ENCODE measurements at places on chromosomes 16 and 17.
A peak's percentile ranks its signal among the peaks of the same experiment; 100 is the strongest.

GRCh38 chr16:12565423-12565822 is 238.3 kb downstream of the CPPED1 start:
- no peak for DNase-seq

DNA sequence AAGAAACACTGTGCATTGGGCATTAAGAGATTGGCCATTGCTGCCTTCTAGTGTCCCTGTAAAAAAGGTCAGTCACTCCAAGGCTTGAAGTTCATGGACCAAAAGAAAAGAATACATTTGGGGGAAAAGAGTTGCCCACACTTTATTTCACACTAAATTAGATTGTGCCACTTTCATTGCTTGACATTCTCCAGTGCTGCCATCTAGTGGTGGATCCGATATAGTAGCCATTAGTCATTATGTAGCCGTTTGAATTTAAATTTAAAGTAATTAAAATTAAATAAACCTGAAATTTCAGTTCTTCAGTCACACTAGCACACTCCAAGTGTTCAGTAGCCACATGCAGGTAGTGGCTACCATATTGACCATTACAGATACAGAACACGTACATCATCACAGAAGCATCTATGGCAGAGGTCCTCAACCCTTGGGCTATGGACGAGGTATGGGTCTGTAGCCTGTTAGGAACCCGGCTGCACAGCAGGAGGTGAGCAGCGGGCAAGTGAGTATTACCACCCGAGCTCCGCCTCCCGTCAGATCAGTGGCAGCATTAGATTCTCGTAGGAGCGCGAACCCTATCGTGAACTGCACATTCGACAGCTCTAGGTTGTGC is 21.9 kb upstream of the CDH5 start:
- peak; percentile 19 for DNase-seq

- no peak for DNase-seq
Observed at GRCh38 chr16:60945225-60945624, 1091.0 kb downstream of the CDH8 start.

- no peak for DNase-seq
Observed at GRCh38 chr17:33225509-33225908, 67.6 kb downstream of the ASIC2 start.

- peak; percentile 56 for DNase-seq
Observed at GRCh38 chr16:69112285-69113129, 7.1 kb downstream of the HAS3 start.

DNA sequence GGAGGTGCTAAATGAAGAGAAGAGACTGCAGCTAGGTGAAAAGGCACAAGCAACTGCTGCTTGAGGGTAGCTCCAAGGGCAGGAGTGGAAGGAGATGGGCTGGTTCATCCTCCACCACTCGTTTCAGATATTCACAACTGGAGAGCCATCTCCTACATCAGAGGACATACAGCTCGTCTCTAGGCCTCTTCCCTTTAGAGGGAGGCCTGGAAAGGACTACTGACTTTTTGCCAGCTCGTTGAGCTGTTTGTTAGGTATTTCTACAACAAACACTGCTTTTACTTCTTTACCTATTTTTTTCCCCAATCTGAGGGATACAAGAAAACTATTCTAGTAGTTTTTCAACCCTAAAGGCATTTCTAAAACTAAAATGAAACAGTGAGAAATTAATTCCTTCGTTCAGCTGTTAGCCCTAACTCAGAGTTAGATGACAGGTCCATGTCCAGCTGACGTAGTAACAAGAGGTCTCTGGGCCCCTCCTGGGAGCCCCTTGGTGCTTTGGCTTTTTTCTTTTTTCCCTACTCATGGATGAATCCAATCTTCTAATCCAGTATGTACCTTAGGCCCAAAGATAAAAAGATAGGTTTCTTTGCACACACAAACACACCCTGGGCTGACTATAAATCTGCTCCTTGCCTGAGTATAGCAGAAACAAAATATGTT is 47.8 kb upstream of the TBX2 start:
- no peak for DNase-seq

GRCh38 chr16:68599586-68599985 is 45.5 kb upstream of the CDH3 start:
- DNase-seq = no peak

GRCh38 chr17:60529806-60530205 is 3.8 kb upstream of the APPBP2 start:
- DNase-seq = no peak

- DNase-seq = no peak
Observed at GRCh38 chr16:82685526-82685925, 58.8 kb downstream of the CDH13 start.

- DNase-seq = no peak
Observed at GRCh38 chr16:3829631-3830536, 50.6 kb downstream of the CREBBP start.

- no peak for DNase-seq
Observed at GRCh38 chr16:88511906-88512305, 58.3 kb upstream of the ZC3H18 start.

- DNase-seq = no peak
Observed at GRCh38 chr17:602436-602835, 112.2 kb downstream of the VPS53 start.

- DNase-seq = no peak
Observed at GRCh38 chr17:4600563-4600962, 16.2 kb downstream of the SMTNL2 start.

DNA sequence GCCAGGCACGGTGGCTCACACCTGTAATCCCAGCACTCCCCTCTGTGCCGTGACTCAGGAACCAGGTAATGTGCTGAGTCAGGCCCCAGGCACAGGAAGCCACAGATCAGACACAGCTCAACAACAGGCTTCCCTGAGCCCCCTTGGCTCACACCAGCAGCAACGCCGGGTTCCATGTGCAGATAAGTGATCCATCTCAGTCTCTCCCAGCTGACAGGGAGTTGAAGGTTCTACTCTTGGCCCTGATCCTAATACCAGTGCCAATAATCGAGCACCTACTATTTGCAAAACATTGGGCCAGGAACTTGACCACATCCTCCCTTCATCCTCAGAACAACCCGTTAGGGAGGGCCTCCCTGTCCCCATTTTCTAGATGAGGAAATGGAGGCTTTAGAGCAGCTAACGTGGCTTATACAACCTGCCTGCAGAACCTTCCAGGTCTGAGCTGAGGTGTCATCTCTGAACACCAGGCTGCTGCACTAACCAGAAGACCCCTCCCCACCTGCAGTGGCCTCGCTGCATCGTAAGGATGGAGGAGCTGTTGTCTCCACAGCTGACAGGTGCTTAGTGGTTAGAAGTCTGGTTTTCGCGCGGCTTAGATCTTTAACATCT is 64.8 kb upstream of the AMZ2 start:
- no peak for DNase-seq

DNA sequence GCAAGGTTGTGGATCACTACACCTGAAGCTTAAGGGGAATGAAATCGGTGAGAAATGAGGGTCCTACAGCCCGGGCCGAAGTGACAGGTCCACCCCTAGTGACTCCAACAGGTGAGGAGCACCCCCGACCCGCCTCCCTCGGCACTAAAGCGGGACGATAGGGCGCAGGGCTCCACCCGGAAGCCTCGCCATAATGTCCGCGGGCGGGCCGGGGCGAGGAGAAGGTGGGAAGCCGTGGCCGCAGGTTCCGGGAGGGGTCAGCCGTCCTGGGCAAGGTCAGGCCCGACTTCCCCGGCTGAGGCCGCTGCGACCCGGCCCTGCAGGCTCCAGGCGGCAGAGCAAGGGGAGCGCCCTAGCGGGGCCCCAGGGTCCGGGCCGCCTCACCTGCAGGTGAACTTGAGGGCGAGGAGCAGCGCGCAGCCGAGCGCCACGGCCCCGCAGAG is 543 bp downstream of the TXNDC11 start:
- no peak for DNase-seq

GRCh38 chr16:5005916-5006315 is 27.8 kb downstream of the NAGPA start:
- no peak for DNase-seq

DNA sequence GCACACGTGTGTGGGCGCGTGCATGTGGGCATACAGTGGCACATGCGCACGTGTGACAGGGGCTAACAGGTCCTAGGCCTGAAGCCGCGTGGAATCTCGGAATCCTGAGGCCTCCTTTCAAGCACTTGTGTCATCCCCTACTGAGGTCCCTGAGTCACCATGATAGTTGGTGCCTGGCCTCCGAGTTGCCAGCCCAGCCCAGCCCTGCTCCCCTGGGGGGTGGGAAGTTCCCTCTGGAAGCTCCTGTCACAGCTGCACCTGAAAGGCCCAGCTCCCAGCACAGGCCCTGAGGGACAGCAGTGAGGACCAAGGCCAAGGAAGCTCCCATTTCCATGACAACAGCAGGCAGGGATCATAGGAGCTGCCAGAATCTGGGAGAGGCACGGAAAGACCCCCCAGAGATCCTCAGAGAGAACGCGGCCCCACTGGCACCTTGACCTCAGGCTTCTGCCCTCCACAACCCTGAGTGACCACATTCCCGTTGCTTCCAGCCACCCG is 35.4 kb upstream of the ENPP7 start:
- DNase-seq = no peak

GRCh38 chr16:63983401-63983800 is 1138.5 kb downstream of the CDH11 start:
- DNase-seq = no peak

- no peak for DNase-seq
Observed at GRCh38 chr17:49928126-49928800, 40.7 kb upstream of the DLX4 start.

GRCh38 chr17:69581061-69581961 is 166.8 kb downstream of the MAP2K6 start:
- no peak for DNase-seq

DNA sequence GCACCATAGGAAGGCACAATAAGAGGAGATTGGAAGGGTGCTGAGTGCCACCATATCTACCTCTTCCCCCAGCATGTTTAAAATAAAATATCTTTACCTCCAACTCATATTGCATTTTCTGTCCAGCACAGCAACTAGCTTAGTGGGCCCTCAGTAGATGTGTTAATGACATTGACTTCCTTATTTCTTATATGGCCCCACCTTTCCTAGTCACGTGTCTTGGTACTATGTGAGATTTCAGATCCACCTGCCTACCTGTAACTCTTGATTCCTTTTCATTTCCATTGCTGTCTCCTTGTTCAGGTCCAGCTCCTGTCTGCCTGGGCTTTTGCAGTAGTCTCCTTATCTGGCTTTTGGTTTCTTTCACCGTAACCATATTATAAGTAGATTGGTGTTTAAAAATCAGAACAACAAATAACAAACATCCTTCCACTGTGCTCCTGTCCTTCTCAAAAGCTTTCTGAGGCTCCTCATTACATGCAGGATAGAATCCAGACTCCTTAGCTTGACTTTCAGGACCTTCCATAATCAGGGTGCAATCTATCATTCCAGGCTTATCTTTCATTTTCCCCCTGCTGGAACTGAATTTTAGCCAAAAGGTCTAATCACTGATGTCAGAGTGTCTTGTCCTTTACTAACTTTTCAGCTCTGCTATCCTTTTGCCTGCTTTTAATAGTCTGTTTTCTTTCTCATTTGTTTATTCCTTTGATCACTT is 71.3 kb downstream of the FTO start:
- no peak for DNase-seq

GRCh38 chr16:27644165-27644564 is 94.2 kb downstream of the KATNIP start:
- DNase-seq = no peak

GRCh38 chr16:4614571-4615383 is at the start of gene UBALD1:
TSS of gene UBALD1 (minus strand) at chr16:4614888. CDS start at chr16:4614797, 91 bp downstream.
- peak; percentile 60 for DNase-seq

DNA sequence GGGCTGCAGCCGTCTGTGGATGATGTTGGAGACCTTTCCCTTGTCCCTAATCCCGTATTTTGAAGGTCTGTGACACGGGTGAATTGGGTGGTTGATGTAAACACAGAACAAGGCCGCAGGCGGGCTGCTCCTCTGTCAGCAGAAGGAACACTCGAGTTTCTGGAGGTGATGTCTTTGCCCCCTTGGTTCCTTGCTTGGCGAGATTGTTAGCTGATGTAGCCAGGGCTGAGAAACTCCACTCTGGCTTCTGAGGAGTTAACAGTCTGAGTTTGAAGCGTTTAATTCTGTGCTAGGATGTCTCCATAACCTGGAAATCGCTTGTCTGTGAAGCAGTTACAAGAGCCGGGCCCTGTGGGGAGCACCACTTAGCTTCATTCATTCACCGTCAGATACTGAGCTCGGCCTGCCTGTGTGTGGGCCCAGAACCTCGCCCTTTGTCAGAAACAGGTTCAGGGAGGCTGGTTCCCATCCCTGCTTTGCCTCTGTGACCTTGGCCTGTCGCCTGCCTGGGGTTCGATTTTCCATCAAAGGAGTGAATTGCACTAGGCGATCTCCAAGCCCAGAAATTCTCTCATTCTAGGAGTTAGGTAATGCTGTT is 1.3 kb downstream of the MAPK8IP3 start:
- no peak for DNase-seq

- no peak for DNase-seq
Observed at GRCh38 chr16:57916735-57917438, 54.0 kb downstream of the CNGB1 start.

DNA sequence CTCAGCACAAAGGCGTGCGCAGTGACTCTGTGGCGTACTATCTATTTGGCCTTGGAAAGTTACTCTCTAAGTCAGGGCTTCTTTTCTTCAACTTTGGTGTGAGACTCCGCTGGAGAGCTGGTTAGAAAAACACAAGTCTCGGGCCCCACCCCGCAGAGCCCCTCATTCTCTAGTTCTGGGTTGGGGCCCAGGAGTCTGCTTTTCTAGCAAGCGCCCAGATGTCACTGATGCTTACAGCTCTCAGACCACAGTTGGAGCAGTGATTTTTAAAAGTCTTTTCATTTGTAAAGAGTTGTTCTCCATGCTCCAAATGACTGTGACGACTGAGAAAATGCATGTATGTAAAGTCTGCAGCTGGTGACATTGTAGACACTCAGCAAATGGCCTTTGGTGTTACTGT is 582.3 kb downstream of the WWOX start:
- no peak for DNase-seq

DNA sequence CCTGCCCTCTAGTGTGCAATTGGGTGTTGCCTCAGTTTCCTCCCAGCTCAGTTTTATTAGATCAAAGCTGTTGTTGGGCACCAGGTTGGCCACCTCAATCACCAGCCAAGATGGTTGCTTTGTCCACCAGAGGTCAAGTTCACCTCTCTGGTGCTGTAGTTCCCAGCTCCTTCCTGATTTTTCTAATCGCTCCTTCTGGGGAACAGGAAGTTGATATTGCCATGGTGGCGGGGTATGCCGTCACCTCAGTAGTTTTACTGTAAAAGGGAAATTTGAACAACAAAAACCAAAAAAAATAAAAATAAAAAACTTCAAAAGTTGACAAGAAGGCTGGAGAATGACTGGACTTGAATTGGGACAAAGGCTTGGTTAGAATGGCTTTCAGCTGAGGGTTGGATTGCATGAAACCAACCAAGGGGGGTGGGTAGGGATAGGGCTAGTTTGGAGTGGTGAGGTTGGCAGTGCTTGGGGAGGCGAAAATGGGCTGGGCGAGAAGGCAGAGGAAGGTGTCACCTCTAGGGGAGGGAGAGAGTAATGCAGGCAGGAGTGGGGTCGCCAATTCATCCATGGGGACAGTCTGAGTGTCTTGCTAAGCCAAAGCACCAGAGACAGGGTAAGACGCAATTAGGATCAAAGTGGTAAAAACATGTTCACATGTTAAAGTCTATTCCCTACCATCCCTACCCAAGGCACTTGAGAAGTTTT is 6.2 kb downstream of the EFNB3 start:
- no peak for DNase-seq

- no peak for DNase-seq
Observed at GRCh38 chr17:38550661-38551060, 55.1 kb downstream of the SRCIN1 start.

GRCh38 chr17:42101513-42102292 is 3.4 kb upstream of the ZNF385C start:
- peak; percentile 75 for DNase-seq

- no peak for DNase-seq
Observed at GRCh38 chr17:77880711-77881450, 77.6 kb upstream of the TNRC6C start.

GRCh38 chr17:10094797-10095196 is 103.6 kb downstream of the GAS7 start:
- no peak for DNase-seq

- no peak for DNase-seq
Observed at GRCh38 chr16:13958474-13958873, 38.5 kb downstream of the ERCC4 start.

All from stimulated activated CD4-positive, alpha-beta T cell treated with anti-CD3 and anti-CD28 coated beads, Interleukin-12 subunit alpha, Interleukin-12 subunit beta, amount 100 ng/mL, for 24 hours (primary cell).